ENCODE measurements at places on chromosomes 7 and 10.

GRCh38 chr10:74823791-74824183 is 2.6 kb upstream of the KAT6B start:
- DNase-seq, result no peak

GRCh38 chr7:127417346-127417745 is 24.8 kb upstream of the ZNF800 start:
- DNase-seq, result no peak

- DNase-seq, result peak; percentile 26
Measured at GRCh38 chr10:96835899-96836298, 3.8 kb downstream of the LCOR start.

DNA sequence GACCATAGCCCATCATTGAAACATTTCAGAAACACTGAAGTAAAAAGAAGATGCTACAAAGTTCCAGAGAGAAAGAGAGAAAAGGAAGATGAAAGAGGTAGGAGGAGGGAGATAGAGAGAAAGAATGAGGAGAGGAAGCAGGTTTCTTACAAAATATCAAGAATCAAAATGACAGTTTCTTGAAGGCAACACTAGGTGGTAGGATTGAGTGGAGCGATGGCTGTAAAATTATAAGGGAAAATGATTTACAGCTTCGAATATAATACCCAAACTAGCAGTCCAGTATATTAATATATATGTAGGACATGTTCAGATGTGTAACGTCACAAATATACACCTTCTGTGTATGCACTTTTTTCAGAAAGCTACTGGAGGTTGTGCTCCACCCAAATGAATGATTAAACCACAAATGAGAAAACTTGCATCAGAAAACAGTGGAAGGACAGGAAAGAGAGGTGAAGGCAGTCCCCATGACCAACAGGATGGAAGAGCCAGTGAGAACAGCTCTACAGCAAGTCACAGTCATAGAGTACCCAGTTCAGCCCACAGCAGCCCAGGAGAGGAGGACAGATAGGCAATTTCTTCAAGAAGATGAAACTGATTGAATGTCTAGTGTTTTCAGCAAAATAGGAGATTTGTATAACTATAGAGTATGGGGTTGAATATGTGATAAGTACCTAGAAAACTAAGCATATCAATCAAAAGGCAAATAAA is 151.5 kb upstream of the TARP start:
- DNase-seq, result no peak

- no peak for DNase-seq
Measured at GRCh38 chr10:63364918-63365317, 100.9 kb downstream of the JMJD1C start.

DNA sequence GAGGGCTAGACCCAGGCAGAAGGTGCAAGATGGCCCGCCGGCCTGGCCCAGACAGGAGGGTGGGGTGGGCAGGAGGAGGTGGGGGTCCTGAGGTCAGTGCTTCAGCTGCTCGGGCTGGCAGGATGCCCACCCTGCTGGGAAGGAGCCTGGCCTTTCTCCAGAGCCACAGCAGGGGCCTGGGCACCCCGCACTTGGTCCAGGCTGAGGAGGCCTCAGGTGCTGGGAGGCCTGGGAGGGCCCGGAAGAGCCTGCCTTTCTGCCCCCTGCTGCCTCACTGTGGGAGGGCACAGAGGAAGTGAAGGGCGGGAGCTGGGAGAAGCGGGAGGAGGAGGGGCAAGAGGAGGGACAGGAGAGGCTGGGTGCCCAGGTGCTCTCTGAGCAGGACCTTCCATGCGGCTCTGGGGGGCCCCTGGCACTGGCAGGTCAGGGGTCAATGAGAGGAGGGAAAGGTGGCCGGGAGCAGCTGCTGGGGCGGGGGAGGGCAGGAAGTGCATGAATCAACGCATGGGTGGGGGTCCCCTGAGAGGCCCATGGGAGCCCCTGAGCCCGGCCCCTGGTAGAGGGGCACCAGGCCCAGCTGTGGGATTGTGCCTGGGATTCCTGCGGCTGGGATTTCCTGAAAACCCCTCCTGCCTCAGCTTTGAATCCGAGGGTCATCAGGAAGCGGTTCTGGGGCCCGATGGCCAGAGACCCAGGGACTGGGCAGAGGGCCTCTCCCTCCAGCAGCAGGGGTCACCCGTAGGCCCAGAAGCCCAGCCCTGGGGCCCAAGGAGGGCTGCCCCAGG is 49.9 kb downstream of the PWWP2B start:
- peak; percentile 82 for DNase-seq

GRCh38 chr10:99540657-99541531 is 8.2 kb downstream of the NKX2-3 start:
- no peak for DNase-seq

DNA sequence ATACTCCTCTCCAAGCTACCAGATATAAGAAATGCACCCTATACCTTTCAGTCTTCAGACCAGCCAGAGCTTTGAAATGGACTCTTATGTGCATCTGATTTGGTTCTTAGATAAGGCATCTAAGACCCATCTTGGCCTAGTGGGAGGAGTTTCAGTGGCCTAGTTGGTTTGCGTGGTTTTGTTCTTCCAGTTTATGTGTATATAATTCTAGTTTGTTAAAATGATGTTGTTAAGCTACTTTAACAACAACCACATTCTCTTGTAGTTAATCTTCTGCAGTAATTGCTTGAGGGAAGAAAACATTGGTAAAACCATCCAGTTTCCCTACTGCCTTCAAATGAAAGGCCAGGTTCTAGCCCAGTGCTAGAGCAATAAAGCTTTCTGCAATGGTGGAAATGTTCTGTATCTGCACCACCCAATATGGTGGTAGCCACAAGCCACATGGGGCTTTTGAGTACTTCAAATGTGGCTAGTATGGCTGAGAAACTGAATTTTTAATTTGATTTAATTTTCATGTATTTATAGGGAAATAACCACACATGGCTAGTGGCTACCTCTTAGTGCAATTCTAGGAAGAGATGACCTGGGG is 66.3 kb downstream of the KLHDC10 start:
- DNase-seq, result no peak

DNA sequence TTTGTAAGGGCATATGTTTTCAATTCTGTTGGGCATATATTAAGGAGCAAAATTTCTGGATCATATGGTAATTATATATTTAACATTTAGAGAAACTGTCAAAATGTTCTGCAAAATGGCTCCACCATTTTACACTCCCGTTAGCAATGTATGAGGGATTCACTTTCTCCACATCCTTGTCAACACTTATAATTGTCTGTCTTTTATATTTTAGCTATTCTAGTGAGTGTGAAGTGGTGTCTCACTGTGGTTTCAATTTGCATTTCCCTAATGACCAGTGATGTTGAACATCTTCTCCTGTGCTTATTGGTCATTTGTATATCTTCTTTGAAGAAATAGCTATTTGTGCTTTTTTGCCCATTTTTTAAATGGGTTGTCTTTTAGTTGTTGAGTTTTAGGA is 8.1 kb upstream of the KLHDC10 start:
- DNase-seq, result no peak

DNA sequence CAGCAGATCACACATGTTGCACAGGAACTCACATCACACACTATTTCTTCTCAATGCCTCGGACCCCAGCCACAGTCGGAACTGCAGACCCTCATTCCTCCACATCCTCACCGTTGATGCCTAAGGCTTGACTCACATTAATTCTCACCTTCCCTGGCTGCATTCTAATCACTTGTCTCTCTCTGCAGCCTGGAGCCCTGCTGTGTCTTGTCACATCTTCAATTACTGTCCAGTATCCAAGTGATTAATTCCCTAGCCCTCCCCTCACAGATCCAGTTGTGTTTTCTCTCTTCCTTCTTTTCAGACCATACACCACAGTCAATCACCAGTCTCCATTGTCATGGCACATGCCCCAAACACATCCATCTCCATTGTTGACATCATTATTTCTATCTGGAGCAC is 592.4 kb upstream of the IGFBP3 start:
- no peak for DNase-seq

DNA sequence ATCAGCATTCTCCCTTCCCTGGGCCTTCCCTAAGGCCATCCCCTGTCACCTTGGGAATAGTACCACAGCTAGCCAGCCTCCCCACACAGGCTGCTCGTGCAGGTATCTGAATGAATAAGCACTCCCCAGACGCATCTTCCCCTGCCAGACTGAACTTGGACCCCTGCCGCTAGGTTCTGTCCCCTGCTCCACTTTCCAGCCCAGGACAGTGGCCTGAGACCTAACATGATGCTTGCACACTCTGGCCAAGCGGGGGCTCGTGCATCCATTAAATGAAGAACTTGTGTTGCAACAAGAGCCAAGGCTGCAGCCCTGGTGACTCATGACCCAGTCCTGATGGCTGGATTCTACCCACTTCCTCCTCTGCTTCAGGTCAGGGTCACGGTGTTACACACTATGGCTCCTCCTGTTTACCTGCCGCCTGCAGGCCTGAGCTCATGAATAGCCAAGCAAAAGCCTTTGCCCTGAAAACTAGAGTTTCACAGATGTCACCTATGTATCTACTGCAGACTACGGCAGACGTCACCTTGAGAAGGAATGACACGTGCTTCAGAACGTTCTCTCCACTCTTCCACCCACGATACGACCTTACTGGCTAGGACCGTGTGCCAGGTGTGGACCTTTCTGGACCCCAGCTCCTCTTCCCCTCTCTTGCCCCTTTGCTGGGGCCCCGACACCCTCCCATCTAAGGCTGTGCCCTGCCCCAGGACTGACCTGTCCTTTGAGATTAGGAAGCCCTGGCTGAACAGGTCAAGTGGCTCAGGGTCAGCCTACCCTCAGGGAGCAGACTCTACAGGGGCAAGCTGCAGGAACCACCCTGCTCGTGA is 6.5 kb downstream of the ASB13 start:
- DNase-seq, result no peak

- DNase-seq, result no peak
Measured at GRCh38 chr7:117061751-117062150, 108.5 kb downstream of the ST7 start.

- DNase-seq, result no peak
Measured at GRCh38 chr10:7527468-7527867, 116.6 kb upstream of the SFMBT2 start.

DNA sequence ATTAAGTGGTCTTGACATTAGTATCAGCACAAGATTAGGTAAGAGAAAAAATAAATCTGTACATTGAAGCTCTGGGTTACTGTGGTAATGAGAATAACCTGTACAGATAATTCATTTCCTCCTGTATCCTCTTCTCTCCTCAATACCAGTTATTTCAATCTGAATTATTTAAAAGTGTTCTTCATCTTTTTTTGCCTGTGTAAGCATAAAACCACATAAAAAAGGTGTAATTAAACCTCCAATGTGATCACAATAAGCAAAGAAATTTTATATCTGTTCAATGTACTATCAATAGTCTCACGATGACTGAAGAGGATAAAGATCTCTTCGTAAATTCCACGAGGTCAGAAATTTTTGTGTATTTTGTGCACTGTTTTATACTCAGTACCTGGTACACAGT is 1.2 kb upstream of the MYPN start:
- DNase-seq, result no peak

GRCh38 chr10:486666-487322 is 202.7 kb downstream of the DIP2C start:
- no peak for DNase-seq

DNA sequence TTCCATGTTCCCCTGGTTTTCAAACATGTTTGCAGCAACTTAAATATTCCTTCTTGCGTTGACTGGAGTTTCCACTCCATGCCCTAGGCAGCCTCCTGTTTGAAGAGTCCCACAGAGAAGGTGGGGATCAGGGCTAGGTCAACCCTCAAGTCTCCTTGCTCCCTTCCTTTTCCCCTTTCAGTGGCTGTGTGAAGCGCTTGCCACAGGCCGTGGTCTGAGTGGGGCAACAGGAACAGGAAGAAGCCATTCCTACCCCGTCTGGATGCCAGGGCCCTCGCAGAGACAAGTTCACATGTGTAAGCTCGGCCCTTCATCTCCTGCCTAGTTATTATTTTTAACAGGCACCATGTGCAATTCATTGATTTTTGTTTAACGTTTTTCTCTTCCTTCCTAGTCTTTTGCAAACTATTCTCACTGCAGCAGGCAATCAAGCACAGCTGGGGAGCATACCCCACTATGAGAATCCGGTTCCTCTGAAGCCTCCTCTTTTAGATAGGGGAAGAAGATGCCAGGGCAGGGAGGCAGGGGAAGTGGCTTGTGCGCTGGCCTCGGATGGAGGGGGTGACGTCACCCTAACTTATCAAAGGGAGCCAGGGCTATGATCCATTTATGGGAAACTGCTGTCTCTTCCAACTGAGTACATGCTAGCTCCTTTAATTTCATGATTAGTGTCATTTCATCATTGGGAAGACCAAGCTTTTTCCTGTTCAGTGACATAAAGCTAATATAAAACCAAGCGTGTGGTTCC is 64.2 kb downstream of the PRLHR start:
- DNase-seq, result no peak

DNA sequence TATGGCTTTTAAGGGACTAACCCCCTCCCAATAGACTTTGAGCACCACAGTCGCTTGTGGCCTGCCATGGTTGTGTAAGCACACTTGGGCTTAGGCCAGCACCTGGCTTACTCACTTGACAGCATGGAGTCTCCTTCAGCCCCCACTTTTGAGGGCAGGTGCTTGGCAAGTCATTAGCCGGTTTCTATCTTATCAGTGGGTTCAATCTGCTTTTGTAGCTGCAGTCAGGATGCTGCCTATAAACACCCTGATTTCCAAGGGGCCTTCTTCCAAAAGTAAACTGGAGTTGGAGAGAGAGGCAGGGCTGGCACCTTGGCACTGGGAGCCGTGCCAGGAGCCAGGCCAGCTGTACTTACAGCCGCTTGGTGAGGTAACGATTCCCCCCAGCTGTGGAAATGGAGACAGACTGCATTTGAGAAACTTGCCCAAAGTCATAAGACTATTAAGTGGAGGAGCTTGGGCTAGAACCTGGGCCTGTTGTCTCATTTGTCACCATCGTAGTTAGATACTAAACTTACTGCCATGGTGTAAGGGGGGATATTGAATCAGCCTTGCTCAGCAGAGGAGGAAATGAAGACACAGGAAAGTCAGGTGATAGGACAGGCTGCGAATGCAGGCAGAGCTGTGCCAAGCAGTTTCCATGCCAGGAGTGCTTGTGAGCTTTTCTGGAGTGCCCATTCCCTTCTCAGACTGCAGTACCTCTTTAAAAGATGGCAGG is 92.2 kb upstream of the EFCAB10 start:
- peak; percentile 33 for DNase-seq

DNA sequence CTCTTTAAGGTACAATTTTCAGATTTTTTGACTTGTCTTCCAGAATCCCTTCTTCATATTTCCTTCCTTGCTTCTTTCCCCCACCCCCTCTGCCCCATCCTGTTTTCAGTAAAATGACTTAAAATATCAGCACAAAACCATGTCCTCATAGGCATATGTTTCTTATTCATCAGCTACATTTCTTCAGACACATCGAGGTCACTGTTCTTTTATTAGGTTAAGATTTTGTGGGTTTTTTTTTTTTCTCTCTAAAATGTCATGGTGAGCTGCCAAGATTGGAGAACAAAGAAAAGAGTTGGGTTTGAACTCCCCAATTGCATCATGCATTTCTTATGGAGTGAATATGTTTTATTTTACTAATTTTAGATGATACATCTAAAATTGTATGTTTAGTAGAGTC is 35.8 kb downstream of the LAMB4 start:
- DNase-seq, result no peak

DNA sequence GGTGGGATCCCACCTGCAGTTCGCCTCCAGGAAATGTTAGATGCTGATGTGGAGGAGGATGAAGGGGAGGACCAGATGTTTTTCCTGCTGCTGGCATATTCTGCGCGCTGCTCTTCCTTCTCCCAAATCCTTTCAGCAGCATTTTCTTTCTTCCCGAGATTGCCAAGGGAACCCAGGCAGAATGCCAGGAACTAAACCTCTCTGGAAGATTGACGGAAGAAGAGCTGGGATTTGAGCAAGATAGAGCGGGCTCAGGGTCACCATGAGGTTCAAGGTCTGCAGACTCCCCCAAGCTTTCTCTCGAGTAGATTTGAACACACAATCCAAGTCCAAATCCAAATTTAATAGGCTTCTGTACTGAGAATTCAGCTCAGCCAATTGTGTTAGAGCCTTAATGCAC is 345.2 kb upstream of the C7orf33 start:
- DNase-seq, result no peak

GRCh38 chr10:130935897-130936550 is 375.5 kb downstream of the TCERG1L start:
- no peak for DNase-seq
